ENCODE measurements at places on chromosomes 2 and 18.
A peak's percentile ranks its signal among the peaks of the same experiment; 100 is the strongest.

DNA sequence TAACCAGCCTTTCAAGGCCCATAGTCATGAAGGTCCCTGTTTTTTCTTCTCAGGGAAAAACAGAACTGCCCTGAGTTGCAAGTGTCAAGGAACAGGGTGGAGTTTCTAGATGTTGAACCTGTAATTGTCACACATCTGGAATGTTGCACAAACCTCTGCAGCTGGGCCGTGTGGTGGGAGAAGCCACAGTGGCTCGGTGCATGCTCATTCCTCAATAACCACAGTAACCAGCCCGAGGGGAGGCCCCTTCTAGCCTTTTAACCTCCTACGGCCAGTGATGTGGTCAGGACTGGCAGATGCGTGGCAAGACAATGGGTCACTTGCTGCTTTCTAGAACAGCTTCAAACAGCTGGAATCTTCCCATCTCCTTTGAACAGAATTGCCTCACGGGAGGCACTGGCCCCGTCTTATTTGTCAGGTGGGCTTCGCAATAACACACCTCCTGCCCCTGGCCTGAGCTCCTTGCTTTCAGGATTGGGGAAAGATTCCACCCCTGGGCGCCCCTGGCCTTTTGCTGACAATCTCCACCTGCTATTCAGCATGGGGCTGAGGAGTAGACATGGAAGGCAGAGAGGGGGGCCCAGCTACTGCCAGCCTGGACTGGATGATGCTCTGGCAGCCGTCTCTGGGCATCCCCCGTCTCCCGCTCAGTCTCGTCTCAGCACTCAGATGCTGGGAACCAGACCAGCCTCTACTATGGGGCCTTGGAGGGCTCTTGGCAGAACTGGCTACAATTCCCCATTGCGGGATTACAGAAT is 102.9 kb downstream of the KLHL29 start:
- peak; percentile 48 for DNase-seq

DNA sequence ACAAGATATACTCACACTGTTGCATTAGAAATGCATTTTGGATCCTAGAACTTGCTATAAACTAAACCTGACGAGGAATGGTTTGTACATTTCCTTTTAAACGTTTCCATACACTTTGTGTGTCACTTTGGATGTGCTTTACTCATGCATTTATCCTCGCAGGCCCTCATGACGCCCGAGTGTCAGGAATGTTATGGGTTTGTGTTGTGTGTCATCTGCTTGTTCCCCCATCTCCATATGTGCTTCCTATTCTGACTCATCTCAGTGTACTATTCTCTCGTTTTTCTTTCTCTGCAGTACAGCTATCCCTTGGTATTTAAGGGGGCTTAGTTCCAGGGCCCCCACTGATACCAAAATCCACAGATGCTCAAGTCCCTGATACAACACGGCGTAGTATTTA is 121.5 kb upstream of the RASGRP3 start:
- DNase-seq = peak; percentile 95

GRCh38 chr2:32064021-32064601 is 755 bp downstream of the SPAST start:
- DNase-seq = peak; percentile 7

DNA sequence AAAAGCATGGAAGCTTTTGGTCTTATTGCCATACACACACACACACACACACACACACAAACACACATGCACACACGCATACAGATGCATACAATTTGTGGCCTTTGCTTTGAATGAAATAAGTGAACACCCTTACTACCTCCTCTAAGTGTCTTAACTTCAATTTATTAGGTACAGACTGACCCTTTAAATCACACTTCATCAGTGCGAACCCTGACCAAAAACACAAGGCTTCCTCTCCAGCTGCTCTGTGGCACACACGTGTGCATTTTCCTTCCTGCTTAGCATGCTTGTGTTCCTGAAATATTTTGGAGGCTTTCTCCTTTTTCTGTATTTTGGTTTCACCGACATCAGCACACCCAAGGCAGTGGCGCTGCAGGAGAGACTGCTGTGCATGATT is 96.0 kb downstream of the CNTNAP5 start:
- no peak for DNase-seq

- no peak for DNase-seq
Measured at GRCh38 chr2:58215429-58215828, 25.7 kb downstream of the FANCL start.

GRCh38 chr18:34959211-34959829 is 81.9 kb upstream of the MAPRE2 start:
- DNase-seq = no peak

DNA sequence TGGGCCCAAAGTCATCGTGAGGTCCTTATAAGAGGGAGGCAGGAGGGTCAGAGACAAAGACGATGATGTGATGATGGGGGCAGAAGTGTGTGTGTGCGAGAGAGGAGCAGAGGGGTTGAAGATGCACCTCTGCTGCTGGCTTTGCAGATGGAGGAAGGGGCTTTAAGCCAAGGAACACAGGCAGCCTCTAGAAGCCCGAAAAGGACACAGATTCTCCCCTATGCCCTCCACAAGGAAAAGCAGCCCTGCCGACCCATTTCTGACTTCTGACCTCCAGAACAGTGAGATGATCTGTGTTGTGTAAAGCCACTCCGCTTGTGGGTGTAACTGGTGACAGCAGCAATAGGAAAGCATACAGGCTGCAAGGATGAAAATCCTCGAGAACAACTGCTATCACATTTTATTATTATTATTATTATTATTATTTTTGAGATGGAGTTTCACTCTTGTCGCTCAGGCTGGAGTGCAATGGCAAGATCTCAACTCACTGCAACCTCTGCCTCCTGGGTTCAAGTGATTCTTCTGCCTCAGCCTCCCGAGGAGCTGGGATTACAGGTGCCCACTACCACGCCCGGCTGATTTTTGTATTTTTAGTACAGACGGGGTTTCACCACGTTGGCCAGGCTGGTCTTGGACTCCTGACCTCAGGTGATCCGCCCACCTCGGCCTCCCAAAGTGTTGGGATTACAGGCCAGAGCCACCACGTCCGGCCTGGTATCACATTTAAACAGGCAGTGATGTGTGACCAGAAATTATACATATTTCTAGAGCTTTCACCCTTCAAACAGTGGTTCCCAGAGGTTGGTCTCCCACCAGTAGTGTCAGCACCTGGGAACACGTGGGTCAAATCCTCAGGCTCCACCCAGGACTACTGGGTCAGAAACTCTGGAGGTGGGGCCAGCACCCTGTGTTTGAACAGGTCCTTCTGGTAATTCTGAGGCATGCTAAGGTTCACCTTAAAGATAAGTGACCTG is 170.5 kb downstream of the TGIF1 start:
- DNase-seq = no peak

DNA sequence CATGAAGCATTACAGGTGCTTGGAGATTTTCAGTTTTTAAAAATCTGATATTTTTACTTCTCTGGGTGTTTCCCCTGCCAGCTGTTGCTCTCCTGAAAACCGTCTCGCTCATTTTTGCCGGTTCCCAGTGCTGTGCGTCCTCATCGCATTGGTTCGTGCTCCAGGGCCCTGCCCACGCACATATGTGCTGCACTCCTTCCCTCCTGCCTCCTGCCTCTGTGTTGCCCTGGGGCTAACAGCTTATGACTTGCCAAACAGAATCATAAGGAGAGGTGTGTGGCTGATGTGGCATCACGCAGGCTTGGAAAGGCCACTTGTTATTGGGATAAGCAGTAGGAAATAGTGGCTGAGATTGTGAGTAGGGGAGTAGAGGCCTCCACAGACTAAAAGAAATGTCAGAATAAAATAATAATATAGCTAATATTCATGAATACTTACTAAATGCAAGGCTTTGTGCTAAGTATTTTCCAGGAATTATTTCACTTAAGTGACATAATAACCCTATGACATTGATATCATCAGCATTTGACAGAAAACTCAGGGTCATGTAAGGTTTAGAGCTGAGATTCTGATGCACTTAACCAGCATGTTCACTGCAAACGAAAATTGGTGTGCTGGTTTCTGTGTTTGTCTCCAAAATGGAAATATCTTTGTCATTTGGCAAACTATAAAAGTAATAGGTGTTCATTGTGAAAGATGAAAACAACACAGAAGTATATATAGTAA is 53.5 kb downstream of the SLC4A1AP start:
- peak; percentile 89 for DNase-seq

DNA sequence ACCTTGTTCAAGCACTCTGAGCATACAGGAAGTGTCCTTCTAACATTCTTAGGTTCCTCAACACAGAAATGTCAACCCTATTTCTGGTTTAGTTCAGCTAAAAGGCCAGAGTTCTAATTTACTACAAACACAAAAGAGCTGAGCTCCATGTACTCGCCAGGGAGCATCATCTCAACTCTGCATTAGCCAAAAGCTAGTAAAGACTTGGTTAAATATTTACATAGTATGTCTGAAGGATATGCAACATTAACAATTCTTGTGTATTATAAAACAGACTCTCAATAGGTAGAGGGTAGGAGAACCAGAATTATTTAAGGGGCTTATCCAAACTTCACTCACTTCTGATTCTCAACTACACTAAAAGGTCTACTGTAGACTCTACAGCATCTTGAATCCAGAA is 154.6 kb downstream of the THADA start:
- no peak for DNase-seq

DNA sequence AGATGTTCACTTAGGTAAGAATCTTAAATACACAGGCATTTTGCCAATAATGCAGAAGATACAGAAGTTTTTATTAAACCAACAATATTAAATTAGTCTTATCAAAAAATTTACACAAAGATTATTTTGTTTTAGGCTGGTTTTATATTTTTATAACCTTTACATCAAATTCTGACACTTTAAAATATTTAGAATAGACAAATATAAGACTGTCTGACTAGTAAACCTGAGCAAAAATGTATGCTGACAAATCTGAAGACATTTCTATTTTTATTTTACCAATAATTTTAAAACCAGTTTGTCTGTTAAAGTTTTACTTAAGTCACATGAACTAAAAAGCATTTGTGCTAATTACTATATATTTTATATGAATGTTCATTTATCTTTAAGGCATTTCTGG is 72.1 kb upstream of the ZNF236 start:
- no peak for DNase-seq

DNA sequence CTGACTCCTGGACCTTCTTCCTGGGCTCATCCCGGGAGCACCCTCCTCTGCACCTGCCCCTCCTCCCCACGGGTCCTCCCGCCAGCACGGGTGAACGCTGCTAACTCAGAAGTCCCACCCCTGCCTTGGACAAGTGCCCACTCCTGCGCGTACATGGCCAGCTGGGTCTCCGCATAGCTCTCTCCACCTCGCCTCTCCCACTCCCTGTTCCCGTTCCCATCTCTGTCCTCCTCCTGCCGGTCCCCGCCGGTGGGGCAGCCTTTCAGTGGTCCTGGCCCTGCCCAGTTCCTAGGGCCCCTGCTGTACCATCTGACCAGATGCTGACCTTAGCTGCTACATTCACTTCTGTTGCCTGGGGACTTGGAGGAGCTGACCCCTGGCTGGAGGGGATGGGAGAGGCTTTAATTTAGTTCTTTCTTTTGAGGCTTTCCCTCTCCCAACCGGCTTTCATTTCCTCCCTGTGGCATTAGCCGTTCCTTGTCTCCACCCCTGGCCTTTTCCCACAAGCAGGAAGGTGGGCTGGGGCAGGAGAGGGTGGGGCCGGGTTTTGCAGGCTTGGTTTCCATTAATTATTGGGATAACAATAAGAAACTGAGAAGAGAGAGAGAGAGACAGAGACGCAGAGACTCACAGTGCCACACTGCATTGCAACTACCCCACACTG is 136.1 kb downstream of the SH3BP4 start:
- DNase-seq = no peak

GRCh38 chr2:42256505-42256904 is 87.4 kb downstream of the EML4 start:
- DNase-seq = no peak

DNA sequence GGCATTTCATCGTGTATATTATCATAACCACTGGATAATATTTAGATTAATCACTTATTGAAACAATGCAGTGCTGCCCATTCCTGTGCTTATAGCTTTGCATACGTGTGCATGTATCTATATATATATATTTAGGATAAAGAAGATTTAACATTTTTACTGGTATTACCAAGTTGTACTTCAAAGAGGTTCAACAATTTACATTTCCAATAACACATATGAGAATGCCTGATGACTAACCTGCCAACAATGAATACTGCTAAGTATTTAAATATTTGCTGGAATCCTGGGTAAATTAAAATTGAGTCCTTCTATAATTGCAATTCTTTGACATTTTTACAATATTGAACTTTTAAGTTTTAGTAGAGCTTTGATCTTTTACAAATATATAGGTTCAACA is 111.4 kb downstream of the SLC39A10 start:
- peak; percentile 3 for DNase-seq
